ENCODE measurements at places on chromosomes 5 and 9.
A peak's percentile ranks its signal among the peaks of the same experiment; 100 is the strongest.

DNA sequence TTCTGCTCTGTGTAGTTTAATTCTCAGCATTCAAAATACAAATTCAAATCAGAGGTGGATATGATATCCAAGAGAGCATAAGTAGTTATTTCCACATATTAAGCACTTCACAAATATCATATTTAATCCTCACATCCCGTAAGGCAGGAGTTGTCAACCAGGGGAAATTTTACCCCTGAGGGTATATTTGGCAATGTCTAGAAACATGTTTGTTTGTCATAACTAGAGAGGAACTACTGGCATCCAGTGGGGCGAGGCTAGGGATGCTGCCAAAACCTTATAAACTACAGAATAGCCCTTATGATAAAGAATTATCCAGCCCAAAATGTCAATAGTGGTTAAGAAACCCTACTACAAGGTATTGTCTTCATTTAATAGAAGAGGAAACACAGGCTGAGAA is 619.4 kb downstream of the SLCO4C1 start:
- no peak for DNase-seq

- peak; percentile 60 for DNase-seq
These were observed 2.5 kb upstream of the ZNF367 start for GRCh38 chr9:96420468-96421219.

- DNase-seq = no peak
These were observed 72.6 kb upstream of the CPEB4 start for GRCh38 chr5:173815571-173815970.

GRCh38 chr5:163460562-163461171 is at the start of gene HMMR:
Gene HMMR (plus strand): TSS chr5:163460632. CDS start chr5:163460693, 61 bp downstream.
- no peak for DNase-seq

GRCh38 chr9:131366761-131367401 is 27.0 kb upstream of the PRRC2B start:
- no peak for DNase-seq

GRCh38 chr9:126420643-126421564 is 94.3 kb downstream of the MVB12B start:
- DNase-seq = no peak

DNA sequence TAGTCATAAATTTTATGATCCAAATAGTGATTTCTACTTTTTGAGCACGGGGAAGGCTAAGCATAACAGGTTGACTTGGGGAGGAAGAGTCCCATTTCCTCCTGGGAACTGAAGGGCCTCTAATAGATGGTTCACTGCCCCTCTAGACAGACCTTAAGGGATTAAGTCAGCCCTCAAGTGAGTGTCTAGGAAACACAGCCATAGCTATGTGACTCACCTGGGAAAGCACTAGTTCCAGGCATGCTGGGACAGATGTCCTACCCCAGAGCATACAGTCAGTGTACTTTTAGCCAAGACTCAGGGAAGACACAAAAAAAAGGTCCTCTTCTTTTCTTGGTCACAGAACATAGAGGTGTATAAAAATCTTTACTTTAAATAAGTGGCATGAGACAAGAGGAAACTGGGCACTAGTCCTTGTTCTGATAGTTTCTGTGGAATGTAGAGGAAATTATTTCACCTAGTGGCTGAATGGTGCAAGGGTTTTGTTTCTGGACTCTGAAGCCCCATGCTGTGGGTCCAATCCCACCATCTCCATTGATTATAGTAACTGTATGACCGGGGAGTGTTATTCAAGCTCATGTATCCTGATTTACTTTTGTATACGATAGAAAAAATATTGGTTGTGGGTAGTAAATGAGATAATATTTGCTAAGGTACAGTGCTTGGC is 86.0 kb downstream of the NREP start:
- no peak for DNase-seq

- DNase-seq = no peak
These were observed 386.4 kb upstream of the SEMA6A start for GRCh38 chr5:116961021-116961420.

DNA sequence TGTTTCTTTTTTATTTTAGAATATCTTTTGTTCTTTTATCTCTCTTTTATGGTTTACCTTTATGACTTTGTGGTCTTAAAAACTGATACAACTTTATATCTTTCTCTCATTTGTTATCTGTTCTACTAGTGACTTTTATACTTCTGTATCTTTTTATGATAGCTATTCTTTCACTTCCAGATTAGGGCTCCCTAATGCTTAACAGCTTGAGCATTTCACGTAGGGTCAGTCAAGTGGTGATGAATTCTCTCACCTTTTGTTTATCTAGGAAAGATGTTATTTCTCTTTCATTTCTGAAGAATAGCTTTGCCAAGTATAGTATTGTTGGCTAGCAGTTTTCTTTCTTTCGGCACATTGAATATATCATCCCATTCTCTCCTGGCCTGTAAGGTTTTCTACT is 123.6 kb downstream of the NUDT12 start:
- DNase-seq = no peak

DNA sequence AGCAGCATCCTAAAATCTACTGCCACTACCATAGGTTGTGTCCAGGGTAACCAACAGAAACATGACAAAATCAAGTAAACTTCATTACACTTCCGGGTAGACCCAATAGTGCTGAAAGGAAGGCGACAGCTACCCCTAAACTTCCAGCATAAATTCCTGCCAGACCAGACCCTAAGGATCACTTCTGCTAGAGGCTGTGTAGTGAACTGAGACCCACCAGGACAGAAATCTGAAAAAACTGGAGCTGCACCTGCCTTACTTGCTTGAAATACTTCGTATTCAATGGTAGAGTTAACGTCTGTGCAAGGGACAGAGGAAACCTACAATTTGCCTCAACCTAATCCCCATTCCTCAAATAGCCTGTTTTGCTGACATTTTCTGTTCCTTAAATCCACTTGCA is 1.0 kb upstream of the SECISBP2 start:
- DNase-seq = no peak

GRCh38 chr9:136302527-136302926 is 1.4 kb downstream of the CCDC187 start:
- no peak for DNase-seq

GRCh38 chr9:71795097-71795813 is 26.9 kb upstream of the CEMIP2 start:
- no peak for DNase-seq

DNA sequence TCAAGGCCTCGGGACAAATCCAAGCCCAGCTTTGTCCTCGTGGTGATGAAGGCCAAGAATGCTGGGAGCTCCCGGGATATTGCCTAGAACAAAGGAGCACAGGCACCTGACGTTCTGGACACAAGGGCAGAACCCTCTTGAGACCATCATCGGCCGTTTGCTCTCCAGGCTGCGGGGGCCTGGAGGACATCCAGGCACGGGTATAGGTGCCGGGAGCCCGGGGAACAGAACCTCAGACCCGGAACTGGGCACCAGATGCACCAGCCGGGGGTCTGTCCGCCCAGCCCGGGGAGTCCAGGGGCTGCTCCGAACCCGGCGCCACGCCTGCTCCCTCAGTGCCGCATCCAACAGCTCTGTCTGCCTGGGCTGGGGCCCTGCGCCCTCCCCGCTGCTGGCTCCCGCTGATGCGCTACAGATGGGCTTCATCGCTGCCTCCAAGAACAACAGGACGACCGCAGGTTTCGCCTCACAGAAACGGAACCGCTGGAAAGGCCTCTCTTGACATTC is 88.0 kb downstream of the ADAMTS2 start:
- no peak for DNase-seq

GRCh38 chr9:87725356-87725899 is 491 bp upstream of the CTSL start:
- no peak for DNase-seq

DNA sequence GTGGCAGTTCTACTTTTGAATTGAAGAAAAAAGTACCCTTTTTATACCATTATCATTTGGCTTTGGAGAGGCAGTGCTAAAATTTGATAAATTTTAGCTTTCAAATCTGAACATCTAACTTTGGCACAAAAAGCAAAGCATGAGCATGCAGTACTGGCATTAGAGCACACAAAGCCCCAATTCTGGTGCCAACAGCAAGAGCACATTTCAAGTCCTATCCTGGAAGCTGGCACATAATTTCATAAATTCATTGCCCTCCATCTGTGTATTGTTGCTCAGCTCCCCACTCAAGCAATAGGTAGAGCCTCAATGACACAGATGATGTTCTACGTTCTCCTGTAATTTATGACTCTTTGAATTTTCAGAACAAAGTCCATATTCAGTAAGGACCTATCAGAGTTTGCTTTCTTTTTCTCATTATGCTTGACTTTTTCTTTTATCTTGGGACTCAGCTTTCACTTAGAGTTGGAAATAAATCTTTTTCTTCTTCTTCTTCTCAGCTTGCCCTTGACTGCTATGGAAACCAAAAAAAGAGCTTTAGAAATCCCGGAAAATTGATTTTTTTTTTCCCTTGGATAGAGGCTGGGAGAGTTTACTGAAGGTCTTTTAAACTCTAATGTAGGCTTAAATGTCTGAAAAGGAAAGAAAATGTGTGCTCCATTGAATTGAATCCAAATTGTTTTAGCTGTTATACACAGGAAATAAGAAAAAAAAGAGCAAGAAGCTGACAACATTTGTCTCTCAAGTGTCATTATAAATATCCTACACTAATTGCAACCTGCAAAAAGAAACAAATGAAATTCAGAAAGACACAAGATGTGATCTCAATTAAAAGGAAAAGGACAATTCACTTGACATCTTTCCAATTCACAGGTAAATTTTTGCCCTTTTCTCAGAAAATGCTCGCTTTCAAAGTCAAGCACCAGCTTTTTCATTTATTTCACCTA is 380.8 kb upstream of the CDH18 start:
- DNase-seq = no peak

DNA sequence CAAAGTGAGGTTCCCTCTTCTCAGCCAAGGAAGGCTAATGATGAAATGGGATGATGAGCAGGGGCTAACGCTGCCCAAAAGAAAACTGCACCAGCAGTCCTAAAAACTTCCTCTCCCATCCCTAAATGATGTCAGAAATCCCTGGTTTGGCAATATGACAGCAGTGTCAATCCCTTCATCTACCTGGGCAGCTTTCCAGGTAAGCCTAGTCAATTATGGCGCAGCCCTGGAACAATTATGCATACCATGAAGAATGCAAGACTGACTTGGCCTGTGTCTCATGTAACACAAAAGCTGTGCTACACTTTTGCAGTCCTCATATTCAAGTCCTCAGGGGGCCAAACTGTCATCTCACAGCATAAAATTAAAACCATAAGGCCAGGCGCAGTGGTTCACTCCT is 7.0 kb downstream of the DMGDH start:
- DNase-seq = no peak

DNA sequence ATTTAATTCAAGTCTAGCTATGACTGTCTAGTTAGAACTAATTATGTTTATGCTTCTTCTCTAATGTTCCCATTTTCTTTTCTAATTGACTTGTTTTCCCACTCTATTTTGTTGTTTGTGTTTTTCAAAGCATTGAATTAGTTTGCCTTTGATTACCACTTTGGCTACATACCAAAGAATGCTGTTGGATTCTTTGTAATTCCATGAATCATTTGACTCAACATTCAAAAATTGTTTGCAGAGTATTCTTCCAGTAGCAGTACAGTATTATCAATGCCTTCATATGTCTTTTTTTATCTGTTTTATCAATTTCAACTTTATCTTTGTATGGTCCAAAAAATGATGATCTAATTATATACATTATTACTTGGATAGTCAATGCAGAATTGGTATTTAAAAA is 288.7 kb downstream of the RFX3 start:
- DNase-seq = no peak

DNA sequence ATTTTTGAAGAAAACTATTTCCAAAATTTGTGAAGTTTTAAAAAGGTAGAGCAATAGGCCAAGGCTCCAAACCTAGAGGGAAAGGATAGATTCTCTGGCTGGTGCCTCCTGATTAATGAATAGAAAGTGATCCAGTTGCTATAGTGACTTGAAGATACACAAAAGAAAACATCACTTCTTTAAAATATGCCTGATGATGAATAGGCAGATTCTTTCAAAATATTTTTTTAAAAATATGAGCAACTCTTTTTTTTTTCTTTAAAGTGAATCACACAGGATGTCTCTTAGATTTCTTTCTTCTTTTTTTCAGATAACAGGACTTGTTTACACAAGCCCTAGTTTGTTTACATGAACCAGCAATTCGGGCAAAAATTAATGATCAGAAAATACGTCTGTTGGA is 124.4 kb downstream of the RFK start:
- no peak for DNase-seq

GRCh38 chr5:84524491-84524890 is 139.8 kb upstream of the EDIL3 start:
- no peak for DNase-seq

- DNase-seq = no peak
These were observed 375.8 kb downstream of the SEMA5A start for GRCh38 chr5:9170026-9170425.

- DNase-seq = no peak
These were observed 35.7 kb downstream of the PWWP2A start for GRCh38 chr5:160083501-160083900.

DNA sequence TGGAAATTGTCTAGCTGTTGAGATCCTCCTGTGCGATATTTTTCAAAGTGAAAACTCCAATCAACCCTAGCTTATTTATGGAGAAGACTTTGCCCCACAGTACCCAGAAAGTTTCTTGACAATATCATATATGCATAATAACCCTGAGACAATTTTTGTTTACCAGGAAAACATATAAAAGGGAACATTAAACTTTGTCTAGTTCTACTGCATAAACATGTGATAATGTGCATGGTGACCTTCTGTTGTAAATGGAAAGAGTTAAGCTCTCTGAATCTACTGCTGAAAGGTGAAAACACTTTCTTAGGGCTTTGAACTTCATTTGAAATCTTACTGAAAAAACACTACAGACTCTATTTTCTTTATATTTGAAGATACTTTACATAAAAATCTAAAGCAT is 32.2 kb upstream of the CDKN2B start:
- no peak for DNase-seq

- no peak for DNase-seq
These were observed 470.1 kb downstream of the IRX1 start for GRCh38 chr5:4065472-4066320.

DNA sequence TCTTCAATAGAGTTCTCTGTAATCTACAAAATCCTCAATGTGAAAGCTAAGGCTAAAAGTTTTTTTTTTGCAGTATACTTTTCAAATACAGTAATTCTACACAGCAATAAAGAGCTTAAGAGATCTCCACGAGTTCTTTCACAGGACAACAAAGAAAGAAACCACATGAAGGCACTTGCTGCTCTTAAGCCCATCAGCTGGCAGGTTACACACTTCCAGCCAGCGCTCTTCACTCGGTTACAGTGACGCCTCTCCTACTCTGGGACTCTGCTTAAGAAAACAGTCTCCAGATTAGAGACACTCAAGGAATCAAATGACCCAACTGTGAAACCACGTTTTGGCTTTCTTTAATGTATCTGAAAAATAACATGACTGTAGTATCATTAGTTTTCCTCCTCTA is 85.0 kb downstream of the ROR2 start:
- DNase-seq = no peak

GRCh38 chr5:120396186-120396585 is 67.9 kb upstream of the PRR16 start:
- no peak for DNase-seq

GRCh38 chr9:133171161-133171961 is 7.6 kb upstream of the GBGT1 start:
- no peak for DNase-seq

Data from KBM-7 (cell line).